ENCODE measurements at places on chromosomes 2 and 18.
A peak's percentile ranks its signal among the peaks of the same experiment; 100 is the strongest.

- no peak for DNase-seq
Measured at GRCh38 chr2:111898703-111899514, 502 bp downstream of the MERTK start.

DNA sequence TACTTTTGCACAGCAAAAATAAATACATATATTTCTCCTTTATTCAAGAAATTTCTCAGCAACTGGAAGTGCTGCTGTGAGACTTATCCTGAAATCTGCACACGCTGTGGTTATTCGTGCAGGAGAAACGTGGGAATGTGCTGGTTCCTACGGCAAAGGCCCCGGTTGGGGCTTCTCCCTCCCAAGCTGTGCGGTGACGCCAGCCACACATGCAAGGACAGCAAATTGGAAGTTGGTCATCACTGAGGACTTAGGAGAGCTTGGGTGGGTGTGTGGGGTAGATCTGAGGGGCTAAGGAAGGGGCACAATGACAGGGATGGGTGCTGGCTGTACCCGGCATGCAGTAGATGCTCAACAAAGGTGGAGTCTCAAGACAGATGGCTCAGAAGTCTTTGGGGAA lies 16.5 kb upstream of the MTCL1 start:
- DNase-seq = no peak

- no peak for DNase-seq
Measured at GRCh38 chr2:109458512-109458911, 155.3 kb downstream of the SEPTIN10 start.

GRCh38 chr2:98867539-98868309 lies 68.3 kb downstream of the CRACDL start:
- no peak for DNase-seq

- DNase-seq = no peak
Measured at GRCh38 chr18:49441338-49441938, 19.0 kb downstream of the DYM start.

DNA sequence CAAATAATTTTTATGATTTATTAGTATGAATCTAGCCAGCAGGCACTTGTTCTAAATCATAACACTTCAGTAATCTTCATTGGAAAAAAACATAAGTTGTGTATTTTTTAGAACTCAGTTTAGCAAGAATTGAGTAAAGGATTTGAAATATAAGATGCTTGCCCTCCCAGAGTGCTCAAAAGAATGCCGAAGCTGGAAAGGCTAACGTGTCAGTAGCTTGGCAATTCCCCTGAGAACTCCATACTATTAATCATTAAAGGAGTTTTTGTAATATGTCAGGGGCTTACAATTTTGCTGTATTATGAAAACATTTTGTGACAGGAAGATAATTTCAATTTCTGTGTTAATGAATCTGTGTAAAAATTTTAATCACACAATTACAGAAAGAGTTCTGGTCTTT lies 122.7 kb downstream of the GULP1 start:
- no peak for DNase-seq

GRCh38 chr2:107809835-107810234 lies 16.9 kb upstream of the RGPD4 start:
- DNase-seq = no peak

- DNase-seq = no peak
Measured at GRCh38 chr2:39870871-39871270, 91.8 kb upstream of the THUMPD2 start.

DNA sequence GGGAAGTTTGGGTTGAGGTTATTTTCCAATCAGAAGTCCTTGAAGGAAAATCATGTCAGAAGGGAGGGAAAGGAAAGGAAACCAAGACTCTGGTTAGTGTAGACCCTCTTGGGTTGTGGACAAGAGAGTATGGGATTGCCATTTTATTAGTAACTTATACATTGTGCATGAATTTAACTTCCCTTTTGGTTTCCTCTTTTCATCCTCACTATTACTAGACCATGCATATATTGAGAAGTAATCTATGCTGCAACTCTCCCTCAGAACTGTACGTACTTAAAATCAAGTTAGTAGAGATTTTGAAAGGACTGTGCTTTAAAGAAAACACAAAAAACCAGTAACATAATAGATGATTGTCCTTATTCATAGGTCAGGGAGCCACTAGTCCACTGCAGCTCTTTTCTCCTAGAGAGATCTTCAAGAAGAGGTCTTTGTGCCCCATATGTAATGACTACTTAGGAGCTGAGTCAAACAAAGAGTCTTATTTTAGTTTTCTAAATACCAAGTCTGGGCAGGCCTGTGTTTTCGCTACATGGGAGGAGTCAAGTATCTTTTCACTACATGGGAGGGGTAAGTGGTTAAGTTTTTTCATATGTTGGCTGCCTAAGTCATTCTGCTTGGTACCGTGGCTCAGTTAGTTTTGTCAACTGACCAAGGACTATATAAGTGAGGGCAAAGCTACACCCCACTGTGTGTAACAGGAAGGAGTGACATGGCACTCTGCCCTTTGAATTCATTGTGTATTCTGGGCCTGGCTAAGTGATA lies 25.2 kb upstream of the FAM117B start:
- no peak for DNase-seq

- no peak for DNase-seq
Measured at GRCh38 chr2:71727562-71727961, 274.2 kb downstream of the DYSF start.

DNA sequence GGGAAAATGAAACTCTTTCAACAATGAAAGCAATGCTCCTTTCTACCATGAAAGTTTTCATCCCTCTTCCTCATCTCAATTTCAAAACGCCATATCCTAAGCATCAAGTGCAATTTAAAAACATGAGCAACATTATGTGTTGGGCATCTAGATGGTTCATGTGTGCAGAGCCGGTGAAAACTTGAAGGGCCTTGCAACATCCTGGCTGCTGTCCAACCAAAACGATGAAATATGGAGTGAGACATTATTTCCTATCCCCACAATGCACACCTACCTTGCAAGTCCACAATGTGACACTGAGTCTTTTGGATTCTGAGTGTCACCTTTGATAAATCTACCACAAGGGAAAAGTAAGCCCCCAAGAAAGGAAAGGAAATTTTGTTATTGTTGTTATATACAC lies 110.0 kb downstream of the NCKAP5 start:
- DNase-seq = no peak

DNA sequence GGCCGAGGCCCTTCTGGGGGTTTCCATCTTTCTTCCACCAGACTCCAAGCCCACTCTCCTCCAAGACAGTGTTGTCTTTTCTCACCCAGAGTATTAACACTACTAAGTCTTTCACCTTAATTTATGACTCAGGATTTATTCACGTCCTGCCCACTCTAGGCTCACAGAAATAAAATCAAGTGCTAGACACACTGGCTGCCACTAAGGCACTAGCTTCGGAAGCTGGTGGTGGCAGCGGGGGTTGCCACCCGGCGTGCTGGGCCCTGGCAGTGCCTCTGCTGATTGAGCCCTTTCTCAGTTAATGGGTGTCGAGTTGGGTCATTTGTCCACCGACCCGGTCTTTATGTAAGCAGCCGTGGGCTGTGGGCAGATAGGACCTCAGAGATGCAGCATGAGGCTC lies 93.6 kb upstream of the FZD5 start:
- no peak for DNase-seq

- DNase-seq = no peak
Measured at GRCh38 chr2:56348392-56349210, 164.8 kb downstream of the CCDC85A start.

DNA sequence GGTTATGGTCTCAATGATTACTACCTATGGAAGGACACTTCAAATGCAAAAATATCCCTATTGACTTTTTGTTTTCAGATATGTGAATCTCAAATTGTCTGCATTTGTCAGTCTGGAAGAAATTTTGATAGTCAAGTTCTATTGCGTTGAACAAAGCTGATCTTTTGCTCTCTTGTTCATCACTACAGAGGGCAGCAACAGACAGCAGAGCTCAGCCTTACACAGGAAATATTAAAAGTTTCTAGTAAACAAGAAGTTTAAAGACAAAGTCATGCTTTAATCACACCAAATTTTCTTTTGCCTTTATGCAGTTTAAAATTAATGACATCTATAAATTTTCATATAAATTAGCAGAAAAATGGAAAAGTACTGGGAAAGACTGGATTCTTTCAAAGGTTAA lies 617.5 kb downstream of the NR4A2 start:
- DNase-seq = no peak

GRCh38 chr2:48016225-48017019 lies 110.1 kb upstream of the FBXO11 start:
- DNase-seq = peak; percentile 6

DNA sequence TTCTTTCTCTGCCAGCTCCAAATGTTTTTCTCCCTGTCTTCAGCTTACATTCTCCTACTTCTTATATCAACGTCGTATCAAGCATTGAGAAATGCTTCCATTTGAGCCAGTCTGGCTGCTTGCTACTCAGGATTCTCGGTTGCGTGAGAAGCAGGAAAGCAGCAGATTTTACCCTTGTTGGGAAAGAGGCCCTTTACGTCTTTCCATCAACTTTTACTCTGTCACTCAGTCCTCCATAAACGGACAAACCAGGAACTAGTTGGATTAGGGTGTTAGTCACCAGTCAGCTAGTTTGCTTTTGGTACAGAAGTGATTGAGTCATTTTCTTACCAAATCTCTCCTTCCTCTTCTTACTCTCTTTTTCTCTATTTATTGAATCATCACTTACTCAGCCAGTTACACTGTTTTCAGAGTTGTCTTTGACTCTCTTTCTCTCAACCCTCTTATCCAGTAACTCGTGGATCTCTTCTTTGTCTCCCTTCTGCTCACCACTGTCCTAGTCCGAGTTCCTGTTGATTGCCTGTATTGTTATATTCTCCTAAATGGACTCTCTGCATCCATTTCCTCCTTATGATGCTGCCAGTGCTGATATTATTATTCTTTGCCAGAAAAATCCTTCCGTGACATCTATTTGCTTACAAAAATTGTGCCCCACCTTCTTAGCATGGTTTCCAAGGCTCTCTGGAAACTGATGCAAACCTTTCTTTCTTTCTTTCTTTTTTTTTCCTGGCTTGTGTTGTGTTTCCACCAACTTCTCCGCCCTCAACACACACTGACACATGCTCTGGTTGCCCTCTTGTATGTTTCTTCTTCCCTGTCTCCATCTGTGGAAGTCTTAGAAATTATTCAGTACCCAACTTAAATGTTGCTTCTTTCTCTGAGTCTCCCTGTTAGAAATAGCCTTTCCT lies 61.5 kb downstream of the VRK2 start:
- DNase-seq = no peak

GRCh38 chr18:4551001-4551360 lies 95.9 kb upstream of the DLGAP1 start:
- DNase-seq = no peak

DNA sequence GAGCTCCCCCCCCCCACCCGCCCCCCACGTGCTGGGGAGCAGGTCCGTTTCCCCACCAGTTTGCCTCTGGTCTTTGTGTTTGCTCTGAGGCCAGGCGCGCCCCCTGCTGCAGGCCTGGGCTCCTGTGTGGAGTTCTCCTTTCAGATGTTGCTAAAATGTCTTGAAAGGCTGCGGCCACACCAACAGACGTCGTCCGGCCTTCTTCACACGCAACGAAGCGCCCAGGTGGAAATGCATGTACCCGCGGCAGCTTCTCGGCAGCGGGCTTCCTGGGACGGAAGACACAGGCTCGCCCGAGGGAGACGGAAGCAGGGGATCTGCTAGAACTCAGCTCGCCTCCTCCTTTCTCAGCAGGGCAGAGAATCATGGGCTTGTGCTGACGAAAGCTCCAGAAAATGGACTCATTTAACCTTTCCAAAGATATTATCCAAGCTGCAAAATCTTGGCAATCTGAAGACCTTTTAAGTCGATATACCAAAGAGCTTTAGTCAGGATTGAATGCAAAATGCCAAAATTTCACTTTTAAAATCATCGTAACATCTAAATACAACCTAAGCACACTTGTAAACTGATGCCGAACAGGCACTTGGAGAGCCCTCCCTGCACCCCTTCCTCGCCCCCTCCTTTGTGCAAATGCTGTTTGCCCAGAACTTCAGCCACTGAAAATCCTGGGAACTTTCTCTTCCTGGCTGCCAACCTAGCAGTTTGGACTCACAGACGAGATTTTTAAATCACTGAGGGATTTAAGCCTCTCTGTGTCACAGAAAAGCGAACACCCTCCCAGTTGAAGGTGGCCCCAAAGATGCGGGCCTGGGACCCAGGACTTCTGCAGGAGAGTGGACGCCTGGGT lies 125.5 kb upstream of the ZNF516 start:
- no peak for DNase-seq

DNA sequence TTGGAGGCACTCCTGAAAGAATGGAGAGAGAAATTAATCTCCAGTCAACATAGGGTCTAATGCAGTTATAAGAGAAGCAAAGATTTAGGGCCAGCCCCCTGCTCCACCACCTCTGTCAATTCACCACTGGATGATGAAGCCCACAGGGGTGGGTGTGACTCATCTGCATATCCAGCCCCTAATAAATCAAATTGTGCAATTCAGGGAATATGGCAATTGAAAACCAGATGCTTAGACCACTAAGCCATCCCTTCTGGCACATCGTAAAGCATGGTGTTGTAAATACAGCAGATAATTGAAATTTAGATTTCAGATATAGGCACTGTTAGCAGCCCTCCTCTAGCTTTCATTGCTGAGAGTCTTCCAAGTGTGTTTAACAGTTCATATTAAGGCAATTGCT lies 541.4 kb downstream of the PARD3B start:
- DNase-seq = no peak

- DNase-seq = no peak
Measured at GRCh38 chr2:11131166-11131920, 23.9 kb upstream of the SLC66A3 start.

DNA sequence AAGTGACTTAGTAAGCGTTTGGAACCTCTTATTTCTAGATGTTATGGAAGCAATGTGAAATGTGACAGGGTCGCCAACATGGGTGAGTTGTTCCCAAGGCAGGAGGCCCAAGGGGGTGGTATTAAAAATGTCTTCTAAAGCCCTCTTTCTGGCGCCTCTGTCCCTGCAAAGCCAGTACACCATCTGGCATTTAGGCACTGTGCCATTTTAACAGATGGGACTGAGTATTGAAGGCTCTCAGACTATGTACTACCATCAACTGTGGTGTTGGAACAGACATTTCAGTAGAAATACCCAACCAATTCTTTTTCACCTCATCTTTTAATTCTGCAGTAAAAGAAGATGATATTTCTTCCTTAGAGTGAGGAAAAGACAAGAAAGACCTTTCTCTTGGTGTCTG lies 384.5 kb upstream of the MMADHC start:
- no peak for DNase-seq

- no peak for DNase-seq
Measured at GRCh38 chr2:40534528-40534927, 82.6 kb upstream of the SLC8A1 start.

GRCh38 chr2:213015387-213016165 lies 135.8 kb downstream of the IKZF2 start:
- DNase-seq = no peak

DNA sequence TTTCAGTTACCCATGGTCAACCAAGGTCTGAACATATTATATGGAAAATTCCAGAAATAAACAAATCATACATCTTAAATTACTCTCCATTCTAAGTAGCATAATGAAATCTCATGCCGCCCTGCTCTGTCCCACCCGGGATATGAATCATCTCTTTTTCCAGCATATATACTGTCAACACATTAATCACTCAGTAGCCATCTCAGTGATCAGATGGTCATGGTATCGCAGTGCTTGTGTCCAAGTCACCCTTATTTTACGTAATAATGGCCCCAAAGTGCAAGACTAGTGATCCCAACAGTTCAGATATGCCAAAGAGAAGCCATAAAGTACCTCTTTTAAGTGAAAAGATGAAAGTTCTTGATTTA lies 43.8 kb downstream of the OSBPL6 start:
- no peak for DNase-seq

- DNase-seq = no peak
Measured at GRCh38 chr2:56286936-56287335, 103.1 kb downstream of the CCDC85A start.
